ENCODE measurements at places on chromosomes 16 and 17.

DNA sequence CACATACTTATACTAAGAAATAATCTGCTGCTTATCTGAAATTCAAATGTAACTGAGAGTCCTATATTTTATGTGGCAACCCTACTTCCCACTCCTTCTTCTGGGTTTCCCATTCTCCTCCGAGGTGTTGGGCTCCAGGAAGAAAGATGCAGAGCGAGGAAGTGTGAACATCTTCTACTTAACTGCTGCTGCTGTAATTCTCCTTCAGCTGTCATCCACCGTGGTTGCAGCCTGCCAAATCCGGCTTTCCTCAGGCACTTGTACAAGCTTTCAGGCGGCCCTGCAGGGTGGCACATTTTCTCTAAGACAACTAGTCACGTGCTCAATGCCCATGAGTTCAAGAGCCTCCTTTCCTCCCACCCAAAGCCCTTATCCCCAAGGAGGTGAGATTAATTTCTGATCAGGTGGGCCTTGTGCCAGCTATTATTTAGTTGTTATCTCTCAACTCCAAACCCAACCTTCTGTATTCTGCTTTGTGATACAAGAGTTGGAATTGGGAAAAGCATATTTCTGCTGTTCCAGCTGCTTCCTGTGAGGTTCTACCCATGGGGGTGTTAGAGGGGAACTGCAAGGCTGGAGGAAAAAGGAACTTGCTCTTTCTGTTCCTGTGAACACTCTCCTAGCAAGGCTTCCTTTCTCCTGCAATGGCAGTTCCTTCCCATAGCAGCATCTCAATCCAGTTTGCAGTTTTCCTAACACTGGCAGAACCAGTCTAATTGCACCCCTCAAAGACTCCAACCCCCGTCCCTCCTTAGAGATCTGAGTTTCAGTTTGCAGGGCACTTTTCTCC is 67.6 kb upstream of the RBBP6 start:
- DNase-seq: no peak

DNA sequence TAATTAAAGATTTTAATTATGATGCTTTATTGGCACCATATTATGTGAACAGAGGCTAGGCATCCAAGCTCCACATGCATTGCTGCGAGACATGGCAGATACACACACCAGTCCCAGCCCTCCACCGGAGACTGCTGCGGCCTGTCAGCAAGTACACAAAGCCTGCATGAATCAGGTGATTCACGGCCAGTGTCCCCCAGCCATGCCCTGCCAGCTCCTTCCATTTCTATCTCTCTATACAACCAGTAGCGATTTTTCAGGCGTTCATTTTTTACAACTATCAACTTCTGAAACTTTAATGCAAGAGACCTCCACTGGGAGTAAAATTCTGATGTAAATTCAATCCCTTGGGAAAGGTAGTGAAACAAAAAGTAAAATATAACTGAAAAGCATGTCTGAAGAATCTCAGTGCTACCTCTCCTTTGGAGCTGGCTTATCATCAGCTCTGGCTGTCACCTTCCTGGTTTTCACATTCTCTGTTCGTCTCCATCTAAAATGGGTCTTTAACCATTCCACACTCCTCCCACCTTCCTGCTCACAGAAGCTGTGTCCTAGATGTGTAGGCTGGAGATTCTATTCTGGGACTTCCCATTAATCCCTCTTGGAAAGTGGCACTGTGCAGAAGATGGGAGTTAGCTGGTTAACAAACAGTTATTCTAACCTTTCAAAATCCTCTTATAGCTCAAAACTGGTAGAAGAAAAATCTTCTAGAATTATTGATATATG is 32.2 kb downstream of the HS3ST3A1 start:
- DNase-seq: no peak

DNA sequence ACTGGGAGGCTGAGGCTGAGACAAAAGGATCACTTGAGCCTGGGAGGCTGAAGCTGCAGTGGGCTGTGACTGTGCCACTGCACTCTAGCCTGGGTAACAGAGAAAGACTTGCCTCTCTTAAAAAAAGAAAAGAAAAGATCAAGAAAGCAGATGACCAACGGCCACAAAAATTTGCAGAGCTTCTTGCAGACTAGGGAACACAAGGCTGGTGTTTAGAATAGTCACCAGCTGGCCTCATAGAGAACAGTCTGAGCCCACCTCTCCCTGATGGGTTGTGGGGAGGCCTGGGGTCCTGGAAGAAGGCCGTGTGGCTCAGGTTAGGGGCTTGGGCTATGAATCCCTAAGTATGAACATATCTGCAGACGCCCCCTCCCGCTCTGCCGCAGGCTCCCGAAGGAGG is 73.7 kb upstream of the MED9 start:
- DNase-seq: no peak

DNA sequence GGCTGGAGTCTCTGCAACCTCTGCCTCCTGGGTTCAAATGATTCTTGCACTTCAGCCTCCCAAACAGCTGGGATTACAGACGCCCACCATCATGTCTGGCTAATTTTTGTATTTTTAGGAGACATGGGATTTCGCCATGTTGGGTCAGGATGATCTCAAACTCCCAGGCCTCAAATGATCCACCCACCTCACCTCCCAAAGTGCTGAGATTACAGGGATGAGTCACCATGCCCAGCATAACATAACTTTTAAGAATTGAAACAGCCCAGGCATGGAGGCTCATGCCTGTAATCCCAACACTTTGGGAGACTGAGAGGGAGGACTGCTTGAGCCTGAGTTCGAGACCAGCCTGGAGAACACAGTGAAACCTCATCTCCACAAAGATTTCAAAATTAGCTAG is 2.5 kb downstream of the RSL1D1 start:
- no peak for DNase-seq

GRCh38 chr16:51393381-51394005 is 242.4 kb upstream of the SALL1 start:
- no peak for DNase-seq

DNA sequence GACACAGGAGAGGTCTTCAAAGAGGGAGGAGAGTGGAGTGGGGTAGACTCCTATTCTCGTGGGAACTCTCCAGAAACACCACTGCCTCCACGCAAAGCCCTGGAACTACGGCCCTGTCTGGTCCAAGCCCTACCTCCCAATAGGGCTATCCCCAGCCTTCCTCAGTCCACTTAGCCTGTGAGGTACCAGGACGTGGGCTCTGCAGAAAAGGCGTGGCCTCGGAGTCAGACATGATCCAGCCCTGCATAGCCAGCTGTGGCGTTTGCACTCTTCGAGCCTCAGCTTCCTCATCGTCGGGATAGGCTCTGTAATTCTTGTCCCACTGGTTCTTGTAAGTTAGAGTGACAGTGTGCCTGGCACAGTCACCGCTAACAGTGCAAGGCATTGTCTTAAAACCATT is 13.8 kb downstream of the ENDOV start:
- no peak for DNase-seq

DNA sequence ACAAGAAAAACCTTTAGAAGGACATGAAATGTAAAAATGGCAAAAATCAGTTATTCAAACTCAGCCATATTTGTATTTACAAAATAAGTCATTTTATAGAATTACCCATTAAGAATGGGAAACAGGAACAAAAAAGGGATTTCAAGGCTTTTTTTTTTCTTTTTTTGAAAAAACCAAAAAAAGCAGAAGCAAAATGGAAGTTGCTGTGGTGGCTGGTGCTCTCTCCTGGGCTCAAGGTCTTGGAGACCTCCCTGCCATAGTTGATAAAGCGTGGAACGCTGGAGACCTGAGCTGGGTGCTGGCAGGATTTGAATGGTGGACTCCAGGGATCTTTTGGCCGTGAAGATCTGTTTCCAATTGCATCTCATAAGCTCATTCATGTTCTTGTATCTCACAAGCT is 3.1 kb downstream of the PLCG2 start:
- no peak for DNase-seq

GRCh38 chr17:80169784-80170500 is at the start of gene CARD14:
Gene CARD14, plus strand, starts transcription at chr17:80170030. Its CDS starts 11,409 bp downstream, at chr17:80181439.
- no peak for DNase-seq

GRCh38 chr16:56600398-56600999 is 7.9 kb upstream of the MT2A start:
- peak; percentile 80 for DNase-seq

- DNase-seq: no peak
Measured at GRCh38 chr17:77141846-77142449, 1.2 kb downstream of the SEC14L1 start.

- no peak for DNase-seq
Measured at GRCh38 chr16:149024-149660, 3.3 kb upstream of the HBZ start.

DNA sequence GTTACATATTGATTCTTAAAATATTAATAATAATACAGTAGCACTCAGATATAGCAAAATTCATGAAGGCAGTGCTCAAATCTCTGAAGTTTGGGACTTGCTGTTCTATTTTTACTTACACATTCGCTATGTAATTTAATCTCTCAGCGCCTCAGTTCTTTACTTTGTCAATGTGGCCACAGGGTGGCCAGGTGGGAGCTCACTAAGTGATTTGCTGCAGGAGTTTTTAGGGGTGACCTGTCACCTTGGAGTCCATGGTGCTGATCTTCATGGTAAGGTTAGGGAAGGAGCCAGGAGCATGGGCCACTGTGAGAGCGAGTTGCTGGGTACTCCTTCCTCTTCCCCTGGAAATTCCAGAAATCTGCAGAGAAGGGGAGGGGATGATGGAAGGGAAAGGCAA is 28.1 kb downstream of the VWA3A start:
- DNase-seq: no peak

DNA sequence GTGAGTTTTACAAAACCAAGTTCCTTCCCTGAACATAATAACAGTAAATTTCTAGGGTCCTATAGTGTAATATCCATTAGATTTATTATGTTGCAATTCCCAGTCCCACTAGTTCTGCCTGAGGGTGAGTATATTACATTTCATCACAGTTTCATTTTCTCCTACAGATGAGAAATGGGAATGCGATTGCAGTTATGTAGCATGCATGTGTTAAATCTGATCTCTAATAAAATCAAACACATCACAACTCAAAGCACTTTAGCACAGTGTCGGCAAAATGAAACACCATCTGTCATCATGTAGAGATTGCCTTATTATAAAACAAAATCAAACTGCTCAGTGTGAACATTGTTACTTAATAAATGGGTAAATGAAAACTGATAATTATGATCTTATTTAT is 180.5 kb upstream of the TOX3 start:
- DNase-seq: no peak

GRCh38 chr16:3431779-3432219 is 11.5 kb downstream of the ZNF597 start:
- DNase-seq: no peak

GRCh38 chr17:63325808-63326207 is 120.3 kb downstream of the CYB561 start:
- no peak for DNase-seq

GRCh38 chr17:65455972-65456343 is 105.5 kb downstream of the AXIN2 start:
- DNase-seq: peak; percentile 37

DNA sequence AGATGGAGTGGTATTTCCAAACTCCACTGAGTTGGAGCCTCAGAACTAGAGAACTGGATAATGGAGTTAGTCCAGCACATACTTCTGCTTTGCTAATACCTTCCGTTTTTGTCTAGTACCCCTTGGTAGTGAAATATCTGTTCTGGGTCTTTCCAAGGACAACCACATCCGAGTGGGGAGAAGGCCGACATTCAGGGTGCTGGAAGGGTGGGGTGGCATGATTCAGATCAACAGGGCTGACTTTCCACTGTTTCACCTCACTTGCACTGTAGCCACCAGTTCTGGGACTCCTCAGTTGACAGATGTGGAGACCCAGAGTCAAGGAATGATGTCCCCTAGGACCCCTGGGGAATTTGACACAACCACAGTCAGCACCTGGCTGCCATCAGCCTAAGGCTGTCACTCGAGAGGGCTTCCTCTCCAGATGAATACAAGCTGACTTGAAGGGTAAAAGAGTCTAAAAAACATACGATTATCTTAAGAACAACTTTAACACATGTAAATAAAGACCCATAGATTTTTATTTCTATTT is 84.8 kb upstream of the HNF1B start:
- DNase-seq: no peak

DNA sequence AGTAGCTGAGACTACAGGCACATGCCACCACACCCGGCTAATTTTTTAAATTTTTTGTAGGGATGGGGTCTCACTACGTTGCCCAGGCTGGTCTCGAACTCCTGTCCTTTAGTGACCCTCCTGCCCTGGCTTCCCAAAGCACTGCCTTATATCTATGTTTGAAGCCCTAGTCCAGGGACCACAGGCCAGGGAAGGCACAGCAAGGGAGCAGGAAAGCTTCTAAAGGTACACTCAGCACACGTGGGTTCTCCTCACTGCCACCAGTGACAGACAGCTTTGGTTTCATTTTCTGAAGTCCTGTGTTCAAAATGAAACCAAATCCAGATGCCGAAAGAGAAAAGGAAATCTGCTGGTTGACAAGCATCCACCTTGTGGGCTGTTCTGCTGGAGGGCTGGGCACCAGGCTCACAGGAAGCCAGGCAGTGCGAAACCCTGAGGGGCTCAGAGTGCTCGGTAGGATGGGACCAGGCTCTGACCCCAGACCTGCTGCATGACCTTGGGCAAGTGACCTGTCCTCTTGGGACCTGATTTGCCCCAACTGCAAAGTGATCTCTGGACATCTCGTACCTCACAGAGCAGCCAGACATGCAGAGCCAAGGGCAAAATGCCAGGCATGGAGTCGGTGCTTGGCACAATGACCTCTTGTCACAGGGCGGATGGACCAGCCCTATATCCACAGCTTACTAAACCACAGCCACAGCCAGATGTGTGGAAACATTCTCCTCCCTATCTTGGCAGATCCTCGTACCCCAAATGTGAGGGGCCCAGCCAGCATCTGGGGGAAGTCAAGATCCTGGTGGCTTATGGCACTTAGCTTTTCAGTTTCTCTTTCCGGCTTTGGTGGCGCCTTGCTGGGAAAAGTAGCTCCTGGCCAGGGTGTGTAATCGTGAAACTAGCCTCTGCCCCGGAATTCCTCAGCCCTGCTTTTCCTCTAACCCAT is 2.8 kb upstream of the SOCS1 start:
- peak; percentile 75 for DNase-seq

DNA sequence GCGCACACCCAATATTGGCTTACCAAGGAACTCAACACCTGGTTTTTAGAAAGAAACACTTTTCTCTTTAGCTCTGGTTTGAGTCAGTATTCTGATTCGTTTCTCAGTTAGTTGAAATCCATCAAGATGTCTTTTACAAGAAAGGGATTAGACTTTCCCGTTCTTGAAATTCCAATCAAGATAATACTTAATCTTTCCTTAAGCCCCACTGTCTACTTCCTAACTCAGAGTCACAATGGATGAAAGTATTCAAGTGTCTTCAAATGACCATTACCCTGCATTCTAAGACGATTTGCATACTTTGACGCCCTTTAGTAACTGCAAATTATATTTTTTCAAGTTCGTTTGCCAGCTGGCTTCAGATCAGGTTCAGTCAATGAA is 189.8 kb downstream of the USP22 start:
- DNase-seq: no peak

Measured in midbrain (tissue), 1 donor.